EL (cell line): ENCODE measurements at places on chromosomes 13 and 19.

DNA sequence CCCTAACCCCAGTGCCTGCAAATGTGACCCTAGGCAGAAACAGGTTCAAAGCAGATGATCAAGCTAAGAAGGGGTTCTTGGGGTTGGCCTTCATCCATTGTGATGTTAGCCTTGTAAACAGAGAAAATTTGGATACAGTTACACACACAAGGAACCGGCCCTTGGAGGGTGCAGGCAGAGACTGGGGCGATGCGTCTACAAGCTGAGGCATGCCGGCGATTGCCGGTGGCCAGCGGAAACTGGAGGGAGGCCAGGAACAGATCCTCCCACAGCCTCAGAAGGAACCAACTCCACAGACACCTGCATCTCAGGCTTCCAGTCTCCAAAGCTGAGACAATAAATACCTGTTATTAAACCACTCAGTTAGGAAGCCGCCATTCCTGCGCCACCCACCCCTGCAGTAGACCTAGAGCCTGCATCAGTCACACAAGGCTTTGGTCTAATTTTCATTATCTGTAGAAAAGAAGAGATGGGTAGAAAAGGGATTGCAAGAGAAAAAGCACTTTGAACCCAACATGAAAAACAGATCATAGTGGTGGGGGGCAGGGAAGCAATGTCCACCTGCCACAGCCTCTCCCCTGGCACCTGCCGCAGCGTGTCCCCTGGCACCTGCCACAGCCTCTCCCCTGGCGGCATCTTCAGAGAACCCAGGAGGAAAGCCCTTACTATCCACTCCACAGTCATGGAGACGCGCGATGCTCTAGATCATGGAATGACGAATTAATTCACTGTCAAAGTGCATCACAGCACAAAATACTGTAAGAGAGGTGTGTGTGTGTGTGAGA is 119.7 kb upstream of the SOX1 start:
- no peak for DNase-seq

- no peak for DNase-seq
Measured at GRCh38 chr13:26585136-26585535, 27.7 kb downstream of the WASF3 start.

- DNase-seq = no peak
Measured at GRCh38 chr19:35509018-35509652, 4.3 kb downstream of the DMKN start.

DNA sequence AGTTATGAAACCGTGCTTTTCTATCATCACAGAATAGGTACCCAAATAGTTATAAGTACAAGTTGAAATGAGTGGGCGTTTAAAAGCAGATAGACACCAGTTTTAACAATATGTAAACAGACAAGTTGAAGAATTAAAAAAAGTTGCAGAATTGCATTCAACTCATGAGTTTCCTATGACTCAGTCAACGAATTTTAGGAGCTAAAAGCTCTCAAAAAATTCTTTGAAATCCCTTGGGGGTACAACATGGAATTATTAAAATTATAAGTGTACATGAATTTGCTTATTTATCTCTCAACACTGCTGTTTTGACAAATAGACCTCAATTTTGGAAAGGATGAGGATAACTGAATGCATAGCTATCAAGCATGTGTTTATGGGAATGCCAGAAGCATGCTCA is 693.4 kb downstream of the PCDH9 start:
- peak; percentile 5 for DNase-seq

GRCh38 chr13:101612735-101613134 is 160.3 kb downstream of the ITGBL1 start:
- no peak for DNase-seq

GRCh38 chr13:36917311-36917710 is 2.7 kb downstream of the SMAD9 start:
- DNase-seq = no peak

- DNase-seq = no peak
Measured at GRCh38 chr13:95603887-95604555, 40.5 kb downstream of the DZIP1 start.

DNA sequence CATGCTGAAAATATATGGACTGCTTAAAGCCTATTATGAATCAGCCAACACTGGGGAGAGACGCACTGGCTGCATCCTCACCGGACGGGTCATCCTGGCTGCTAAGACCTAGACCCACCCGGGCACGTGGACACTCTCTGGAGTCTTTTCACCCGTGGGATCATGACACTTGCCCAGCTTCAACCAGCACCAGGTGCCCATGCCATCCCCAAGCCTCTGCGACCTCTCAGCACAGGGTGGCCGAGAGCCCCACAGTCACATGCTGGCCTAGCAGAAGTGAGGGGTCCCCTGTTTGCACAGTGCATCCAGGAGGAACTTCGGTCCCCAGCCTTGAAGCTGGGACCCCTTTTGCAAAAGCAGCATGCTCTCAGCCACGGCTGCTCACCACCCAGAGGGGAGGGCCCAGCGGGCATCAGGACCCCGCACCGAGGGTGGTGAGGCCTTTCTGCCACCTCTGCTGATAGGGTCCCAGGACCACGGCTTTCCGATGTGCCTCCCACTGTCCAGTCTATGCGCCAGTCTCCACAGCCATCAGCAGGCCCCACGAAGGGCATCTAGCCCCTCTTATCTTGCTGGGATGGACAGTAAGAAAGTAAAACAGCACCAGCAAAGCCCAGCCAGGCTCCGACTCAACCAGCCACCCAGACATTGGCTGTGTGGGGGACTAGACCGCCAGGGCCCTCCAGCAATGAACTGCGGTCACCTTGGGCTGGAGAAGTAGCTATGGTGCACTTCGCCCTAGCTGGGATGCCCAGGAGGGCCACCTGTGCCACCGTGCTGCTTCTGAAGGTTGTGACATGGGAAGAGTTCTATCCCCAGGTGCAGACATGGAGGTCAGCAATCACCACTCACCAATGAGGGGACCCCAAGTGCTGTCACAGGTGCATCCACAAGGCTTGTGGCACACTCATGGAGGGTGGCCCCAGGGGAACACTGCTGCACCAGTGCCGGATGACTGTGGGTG is 73.1 kb downstream of the CEBPG start:
- no peak for DNase-seq

DNA sequence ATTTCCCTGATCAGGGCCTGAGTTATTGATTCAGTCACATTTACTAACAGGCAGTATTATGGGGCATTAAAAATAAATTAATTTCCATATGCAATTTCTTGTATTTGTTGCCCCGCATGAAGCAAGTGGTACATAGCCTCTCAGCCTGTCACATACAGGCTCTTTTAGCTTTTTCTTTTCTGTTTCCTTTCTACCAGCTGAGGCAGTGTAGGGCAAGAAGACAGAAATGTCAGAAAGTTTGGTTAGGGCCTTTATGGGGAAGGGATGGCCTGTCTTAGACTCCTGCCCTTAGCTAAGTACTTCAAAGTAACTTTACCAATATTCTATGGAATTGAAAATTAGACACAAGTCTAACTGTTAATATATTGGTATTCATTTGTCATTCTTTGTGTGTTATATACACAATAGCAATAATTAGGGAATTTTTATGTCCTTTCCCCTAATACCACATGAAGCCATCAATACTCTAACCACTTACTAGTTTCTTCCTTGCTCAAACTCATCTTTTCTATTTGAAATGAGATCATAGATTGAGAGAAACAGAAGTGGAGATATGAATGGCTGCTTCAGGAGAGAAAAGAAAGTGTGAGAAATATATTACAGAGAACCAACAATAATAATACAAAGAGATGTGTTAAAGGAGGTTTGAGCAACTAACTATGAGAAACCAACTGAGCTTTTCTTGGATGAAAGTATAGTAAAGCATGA is 669.6 kb downstream of the PCDH17 start:
- no peak for DNase-seq

DNA sequence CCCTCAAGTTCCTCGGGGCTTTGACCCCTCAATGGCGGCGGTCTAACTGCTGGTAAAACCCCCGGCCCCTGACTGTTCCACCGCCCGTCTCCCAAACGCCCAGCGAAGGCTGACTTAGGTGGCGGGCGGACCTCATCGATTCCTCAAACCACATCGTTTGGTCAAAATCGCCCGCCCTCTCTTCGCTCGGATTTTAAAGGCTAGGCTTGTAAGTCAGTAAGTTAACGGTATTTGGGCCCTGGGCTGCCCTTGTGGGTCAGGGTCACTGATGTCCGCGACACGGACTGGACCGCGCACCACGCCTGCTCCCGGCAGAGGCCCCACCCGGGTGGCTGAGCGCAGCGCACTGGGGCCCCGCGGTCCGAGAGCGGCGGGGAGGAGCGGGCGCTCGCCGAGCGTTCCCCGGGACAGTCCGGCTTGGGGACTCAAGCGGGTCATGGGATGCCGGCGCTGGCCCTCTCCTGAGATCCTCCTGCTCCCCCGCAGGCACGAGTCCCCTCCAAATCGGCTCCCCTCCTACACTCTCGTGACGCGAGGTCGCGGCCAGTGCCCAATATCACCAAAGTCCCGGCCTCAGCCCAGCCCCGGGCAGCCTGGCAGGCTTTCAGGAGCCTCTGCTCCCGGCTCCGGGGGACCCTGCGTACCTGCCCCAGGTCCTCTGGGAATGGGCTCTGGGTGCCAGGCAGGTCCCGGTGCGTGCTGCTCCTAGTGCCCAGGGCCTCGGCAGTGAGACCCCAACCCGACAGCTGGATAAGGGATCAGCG is 1.0 kb downstream of the FLT1 start:
- DNase-seq = no peak

- DNase-seq = no peak
Measured at GRCh38 chr13:64417581-64417980, 2812.6 kb downstream of the PCDH9 start.

GRCh38 chr13:100518394-100519062 is 70.1 kb downstream of the GGACT start:
- DNase-seq = no peak

GRCh38 chr13:84137292-84137691 is 255.0 kb upstream of the SLITRK1 start:
- peak; percentile 71 for DNase-seq

GRCh38 chr19:4124638-4125037 is 716 bp upstream of the MAP2K2 start:
- DNase-seq = no peak

DNA sequence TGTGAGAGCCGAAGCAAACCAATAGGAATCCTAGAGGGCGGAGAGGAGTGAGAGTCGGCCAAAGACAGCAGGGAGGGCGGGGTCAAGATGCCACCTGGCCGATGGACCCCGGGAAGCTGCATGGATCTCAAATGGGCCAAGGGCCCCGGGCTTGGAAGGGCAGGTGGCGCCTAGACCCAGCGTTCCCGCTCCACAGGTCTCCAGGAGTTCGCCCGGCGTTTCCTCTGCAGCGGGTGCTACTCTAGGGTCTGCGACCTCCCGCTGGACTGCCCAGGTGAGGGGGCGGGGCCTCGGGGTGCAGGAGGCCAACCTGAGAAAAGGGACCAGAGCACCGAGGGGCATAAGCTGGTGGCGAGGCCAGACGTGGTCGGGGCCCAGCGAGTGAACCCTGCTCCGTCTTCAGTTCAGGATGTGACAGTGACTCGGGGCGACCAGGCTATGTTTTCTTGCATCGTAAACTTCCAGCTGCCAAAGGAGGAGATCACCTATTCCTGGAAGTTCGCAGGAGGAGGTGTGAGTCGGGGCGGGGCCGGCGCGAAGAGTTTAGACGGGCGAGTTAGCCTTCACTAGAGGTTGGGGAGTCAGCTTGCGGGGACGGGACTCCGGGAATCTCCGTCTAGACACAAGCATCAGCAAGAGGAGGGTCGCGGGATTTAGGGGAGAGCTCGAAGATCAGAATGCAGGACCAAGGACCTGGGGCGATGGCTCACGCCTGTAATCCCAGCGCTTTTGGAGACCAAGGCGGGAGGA is 9.9 kb downstream of the SPACA6 start:
- DNase-seq = no peak

DNA sequence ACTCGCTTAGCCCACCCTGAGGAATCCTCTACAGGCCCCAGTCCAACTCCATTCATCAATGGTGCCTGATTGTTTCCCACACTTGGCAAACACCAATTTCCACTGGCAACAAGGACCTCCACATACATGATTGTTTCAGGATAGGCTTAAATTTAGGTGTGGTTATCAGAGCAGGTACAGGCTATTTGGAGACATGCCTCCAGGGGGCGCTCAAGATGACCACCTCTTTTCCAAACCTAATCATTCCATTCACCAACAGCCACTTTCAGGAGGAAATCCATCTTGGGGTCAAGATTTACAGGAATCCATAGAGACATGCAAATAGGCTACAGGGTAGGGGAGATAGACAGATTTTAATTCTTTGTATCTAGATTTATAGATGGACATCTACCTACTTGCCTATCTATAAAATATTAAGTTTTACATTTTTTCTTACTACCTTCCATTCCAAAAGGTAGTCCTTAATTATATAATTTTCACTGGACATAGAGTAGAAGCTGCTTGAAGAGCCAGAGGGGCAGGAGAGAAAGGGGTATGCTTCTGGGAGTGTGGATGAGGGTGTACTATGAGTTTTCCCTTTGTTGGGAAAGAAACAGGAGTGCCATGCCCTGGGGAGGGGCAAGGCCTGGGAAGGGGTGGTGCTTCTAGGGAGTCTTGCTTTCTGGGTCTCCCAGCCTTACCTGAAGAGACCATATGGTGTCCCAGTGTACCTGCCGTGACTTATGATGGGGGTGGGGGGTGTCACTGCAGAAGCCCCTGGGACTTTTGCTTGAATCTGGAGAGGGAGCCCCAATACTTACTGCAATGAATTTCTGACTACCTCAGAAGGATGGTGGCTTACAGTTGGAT is 14.1 kb upstream of the PCDH8 start:
- peak; percentile 23 for DNase-seq

GRCh38 chr13:110010404-110011138 is 224.2 kb upstream of the IRS2 start:
- DNase-seq = peak; percentile 19
